ENCODE measurements at places on chromosomes 2 and 18.

DNA sequence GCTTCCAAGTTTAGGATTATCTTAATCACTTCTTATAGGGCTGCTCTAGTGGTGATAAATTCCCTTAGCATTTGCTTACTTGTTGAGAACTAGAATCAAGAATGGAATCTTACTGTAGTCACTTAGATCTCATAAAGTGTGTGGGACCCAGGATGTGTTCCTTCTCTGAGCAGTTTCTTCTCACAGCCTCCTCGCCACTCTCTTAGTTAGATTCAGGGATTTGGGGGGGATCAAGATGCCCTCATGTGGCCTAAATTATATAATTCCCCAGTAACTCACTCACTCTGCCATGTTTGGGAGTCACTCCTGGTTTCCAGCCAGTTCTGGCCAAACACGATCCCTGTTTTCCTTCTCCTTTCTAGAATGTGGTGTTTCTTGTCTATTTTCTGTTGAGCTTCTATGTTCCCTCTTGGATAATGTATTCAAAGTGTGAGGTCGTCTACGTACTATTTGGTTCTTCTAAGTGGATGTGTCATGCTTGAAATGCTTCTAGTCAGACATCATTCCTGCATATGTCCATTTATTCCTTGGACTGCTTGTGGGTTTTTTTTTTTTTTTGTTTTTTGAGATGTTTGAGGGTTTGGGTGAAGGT is 414.9 kb upstream of the SYT4 start:
- DNase-seq = no peak

GRCh38 chr2:219469186-219469724 is 29.4 kb upstream of the GMPPA start:
- no peak for DNase-seq

DNA sequence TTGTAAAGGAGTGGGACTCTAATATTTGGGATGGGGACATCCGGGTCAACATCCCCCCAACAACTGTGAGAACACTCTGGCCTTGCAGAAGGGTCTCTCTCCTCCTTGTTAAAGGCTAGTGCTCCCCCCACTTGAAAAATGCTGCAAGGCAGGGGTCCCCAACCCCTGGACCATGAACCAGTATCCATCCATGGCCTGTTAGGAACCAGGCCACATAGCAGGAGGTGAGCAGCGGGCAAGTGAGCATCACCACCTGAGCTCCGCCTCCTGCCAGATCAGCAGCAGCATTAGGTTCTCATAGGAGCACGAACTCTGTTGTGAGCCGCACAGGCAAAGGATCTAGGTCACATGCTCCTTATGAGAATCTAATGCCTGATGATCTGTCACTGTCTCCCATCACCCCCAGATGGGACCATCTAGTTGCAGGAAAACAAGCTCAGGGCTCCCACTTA is 243.9 kb upstream of the ID2 start:
- no peak for DNase-seq

DNA sequence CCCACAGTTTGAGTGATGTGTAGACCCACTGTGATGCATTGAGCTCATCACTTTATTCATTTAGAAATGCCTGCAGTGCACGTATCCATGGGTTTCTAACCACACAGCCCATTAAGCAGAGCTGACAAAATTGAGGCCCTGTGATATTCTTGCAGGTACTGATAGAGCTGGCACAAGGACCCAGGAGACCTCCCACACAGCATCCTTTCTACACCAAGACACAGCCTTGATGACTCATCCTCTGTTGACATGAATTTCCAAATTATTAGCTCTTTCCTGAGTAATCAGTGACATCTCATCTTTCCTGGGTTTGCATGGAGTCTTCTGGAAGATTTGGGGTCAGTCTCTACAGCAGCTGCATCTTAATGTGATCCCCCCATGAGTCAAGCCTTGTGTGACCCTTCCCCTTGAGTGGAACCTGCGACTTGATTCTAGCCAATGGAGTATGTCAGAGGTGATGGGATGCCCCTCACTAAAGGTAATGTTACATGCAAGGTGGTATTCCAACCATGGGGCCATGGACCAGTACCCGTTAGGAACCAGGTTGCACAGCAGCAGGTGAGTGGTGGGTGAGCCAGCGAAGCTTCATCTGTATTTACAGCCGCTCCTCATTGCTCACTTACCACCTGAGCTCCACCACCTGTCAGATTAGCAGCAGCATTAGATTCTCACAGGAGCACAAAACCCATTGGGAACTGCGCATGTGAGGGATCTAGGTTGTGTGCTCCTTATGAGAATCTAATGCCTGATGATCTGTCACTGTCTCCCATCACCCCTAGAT is 181.1 kb upstream of the ARL4C start:
- DNase-seq = no peak

DNA sequence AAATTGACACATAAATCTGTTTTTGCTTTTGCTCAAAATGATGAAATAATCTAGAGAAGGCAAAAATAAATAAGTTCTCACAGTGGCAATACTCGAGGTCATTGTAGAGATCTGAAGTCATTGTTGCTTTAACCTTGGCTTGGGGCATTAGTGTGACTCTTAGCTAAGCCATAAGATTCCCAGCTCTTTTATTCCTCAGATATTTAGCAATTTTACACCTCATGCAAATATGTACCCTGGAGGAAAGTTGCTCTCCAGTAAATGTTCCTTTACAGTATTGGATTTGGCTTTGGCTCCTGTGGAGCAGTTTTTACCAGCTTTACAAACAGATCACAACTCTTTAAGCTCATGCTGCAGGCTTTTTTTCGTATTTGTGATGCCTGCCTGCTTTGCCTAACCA is 134.2 kb upstream of the NABP1 start:
- no peak for DNase-seq

- DNase-seq = no peak
These were observed 210.3 kb upstream of the FOSL2 start for GRCh38 chr2:28182348-28182747.

DNA sequence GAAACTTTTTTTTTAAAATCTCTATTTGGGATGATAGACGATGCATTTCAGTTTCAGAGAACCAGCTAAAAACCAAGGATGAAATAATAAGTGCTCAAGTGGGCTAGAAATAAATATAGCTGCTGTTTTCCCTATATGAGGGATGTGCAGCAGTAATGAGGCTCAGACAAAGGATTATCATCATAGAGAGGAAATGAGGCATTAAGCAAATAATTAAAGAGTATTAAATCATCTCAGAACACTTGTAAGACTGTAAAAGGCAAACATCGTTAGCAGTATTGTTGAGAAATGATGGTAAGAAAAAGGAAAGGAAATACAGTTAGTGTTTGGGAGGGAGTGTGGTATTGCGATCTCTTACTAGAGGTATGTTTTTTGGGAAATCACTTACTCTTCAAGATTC is 233.5 kb downstream of the TGIF1 start:
- no peak for DNase-seq

- no peak for DNase-seq
These were observed 64.9 kb downstream of the NCKAP5 start for GRCh38 chr2:133503323-133503722.

All from NCI-H2107 (cell line).